ENCODE measurements at places on chromosomes 2 and 18. TPM values are rescaled to one million over a fixed set of nuclear protein-coding genes. Genes with fewer than 3 reads are reported as not detected.

STPG4 gene
- total RNA-seq = not detected

KLF7 gene
- total RNA-seq = 45.9 TPM

ZNF532 gene
- total RNA-seq = 259 TPM

GCG gene
- total RNA-seq = 0.99 TPM

DTNA gene
- total RNA-seq = 46.2 TPM

CTNNA2 gene
- 53.4 TPM for total RNA-seq

Data from camera-type eye (tissue), 1 donor.